ENCODE measurements at places on chromosomes 6 and 20.
A peak's percentile ranks its signal among the peaks of the same experiment; 100 is the strongest.

GRCh38 chr6:14476793-14477531 is 359.4 kb downstream of the CD83 start:
- DNase-seq: no peak

GRCh38 chr6:106124437-106125430 is 38.6 kb downstream of the PRDM1 start:
- DNase-seq: no peak

DNA sequence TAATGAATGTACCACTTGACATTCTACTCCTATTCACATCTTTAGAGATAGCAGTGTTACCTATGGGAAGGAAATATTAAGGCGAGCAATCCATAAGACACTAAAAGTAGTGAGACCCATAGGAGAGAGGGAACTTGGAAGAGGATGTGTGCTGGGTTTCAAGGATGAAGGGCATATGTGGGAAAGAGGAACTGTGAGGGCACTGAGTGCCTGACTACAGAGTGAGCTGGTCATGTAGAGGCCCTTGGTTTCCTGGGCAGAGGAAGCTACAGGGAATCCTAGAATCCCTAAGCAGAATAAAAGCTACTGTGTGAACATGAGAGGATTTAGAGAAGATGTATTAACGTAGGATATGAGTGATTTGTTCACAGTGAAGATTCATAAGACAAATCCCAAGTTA is 262.8 kb downstream of the FARS2 start:
- DNase-seq: no peak

- DNase-seq: no peak
Measured at GRCh38 chr6:16108921-16109658, 19.8 kb upstream of the MYLIP start.

GRCh38 chr6:152146385-152146784 is 338.9 kb downstream of the ESR1 start:
- no peak for DNase-seq

GRCh38 chr20:34404803-34405202 is 41.7 kb downstream of the ITCH start:
- no peak for DNase-seq

DNA sequence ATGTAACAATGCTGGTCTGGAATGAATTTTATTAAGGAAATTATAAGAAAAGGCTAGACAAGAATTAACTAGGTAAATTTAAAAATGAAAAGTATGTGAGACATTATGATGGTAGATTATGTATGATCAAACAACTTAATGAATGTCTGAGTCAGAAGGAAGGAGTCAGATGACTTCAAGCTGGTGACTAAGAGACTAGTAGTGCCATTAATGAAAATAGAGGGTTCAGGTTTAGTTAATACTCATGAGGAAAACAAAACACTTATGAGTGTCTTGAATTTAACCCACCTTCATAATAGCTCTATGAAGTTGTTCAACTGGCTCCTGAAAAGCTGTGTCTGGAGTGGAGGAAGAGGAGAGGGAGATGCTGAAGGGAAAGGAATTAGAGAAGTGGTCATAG is 256.3 kb downstream of the ADGRB3 start:
- no peak for DNase-seq

DNA sequence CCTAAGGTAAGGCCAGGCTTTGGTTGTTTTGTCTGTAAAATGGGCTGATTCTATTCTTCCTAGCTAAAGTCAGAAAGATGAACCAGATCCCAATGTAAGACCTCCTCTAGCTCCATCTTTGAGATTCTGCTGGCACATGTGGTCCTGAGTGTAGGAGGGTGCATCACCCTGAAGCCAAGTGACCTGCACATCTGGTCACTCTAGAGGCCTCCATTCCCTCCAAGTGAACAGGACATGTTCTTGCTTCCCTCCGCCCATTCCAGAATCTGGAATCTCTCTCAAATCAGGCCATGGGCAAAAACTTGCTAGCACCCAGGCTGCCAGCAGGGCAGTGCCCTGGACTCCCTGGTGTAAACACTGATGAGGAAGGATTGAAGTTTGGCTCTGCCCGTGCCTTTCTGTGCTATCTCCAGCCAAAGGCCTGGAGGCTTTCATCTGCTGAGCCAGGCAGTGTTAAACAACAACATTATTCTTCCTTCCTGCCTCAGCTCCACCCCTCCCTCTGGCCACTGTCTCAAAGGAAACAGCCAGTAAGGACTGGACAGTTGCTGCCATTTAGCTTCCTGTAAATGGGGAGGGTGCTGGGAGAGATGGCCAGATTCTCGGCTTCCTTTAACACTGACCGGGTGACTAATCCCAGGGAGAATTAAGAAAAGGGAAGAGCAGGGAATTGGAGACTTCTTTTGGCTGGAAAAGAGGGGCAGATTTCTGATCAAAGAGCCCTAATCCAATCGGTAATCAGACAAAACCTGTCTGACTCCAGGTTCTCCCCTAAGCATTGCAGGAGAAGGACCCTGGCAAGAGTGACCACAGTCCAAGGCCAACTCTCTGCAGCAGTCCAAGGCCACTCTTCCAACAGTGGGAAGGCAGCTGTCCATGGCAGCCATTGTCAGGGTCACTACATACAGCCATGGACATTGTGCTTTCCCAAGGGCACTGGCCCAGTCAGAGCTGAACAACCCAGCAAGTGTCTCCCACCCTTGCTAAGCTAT is 19.5 kb upstream of the ADGRF1 start:
- no peak for DNase-seq

- DNase-seq: peak; percentile 3
Measured at GRCh38 chr20:32359633-32360332, 1.7 kb downstream of the ASXL1 start.

GRCh38 chr6:131470534-131470933 is 102.5 kb upstream of the ARG1 start:
- DNase-seq: no peak

GRCh38 chr6:159808647-159809046 is 8.6 kb downstream of the PNLDC1 start:
- no peak for DNase-seq
